ENCODE measurements at places on chromosomes 6 and 20.

GRCh38 chr6:35980991-35981645 lies 43.3 kb downstream of the SLC26A8 start:
- no peak for DNase-seq

DNA sequence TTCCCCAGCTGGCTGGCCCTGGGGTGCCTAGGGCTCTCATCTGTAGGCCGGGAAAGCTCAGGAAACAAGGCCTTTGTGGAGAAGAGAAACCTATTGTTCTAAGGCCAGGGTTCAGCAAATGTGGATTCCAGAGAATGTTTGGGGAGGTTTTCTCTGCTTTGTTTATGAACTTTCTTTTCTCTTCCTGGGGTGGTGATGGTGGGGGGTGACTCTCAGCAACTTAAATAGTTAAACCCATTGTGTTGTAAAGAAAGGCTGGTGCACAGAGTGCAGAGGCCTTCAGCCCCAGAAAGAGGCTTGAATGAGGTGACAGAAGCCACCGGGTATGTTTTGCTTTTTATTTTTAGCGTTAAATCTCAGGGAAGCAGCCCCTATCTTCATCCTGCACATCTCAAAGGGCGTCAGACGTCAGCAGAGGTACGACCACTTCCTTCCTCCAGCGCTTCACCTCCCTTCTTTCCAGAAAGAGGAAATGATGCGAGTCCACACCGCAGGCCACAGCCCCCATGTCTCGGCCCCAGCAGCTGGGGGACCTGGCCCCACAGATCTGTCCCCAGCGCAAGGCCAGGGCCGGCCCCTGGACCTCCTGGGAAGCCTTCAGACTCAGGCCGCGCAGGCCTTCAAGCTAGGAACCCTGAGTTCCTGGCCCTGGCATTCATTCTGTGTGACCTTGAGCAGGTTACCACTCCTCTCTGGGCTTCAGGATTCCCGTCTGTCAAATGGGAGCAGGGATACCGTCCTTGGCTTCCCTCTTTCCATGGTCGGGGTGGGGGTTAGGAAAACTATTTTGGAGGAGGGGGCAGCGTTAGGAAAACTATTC lies 605 bp upstream of the PPP1R16B start:
- peak; percentile 40 for DNase-seq

DNA sequence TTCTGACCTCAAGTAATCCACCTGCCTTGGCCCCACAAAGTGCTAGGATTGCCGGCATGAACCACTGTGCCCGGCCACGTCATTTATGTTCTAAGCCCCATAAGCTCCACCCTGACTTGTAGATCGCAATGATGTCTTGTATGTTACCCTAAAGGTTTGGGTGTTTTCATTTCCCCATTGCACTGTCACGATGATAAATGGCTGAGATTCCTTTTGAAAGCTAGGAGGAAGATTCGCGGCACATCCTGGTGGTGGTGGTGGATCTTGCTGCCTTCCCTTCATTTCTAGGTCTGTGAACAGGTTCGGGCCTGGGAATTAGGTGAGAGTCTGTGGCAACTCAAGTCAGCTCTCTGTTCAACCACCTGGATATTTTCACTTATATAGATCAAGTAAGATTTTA lies 28.3 kb downstream of the MUC22 start:
- DNase-seq, result no peak

DNA sequence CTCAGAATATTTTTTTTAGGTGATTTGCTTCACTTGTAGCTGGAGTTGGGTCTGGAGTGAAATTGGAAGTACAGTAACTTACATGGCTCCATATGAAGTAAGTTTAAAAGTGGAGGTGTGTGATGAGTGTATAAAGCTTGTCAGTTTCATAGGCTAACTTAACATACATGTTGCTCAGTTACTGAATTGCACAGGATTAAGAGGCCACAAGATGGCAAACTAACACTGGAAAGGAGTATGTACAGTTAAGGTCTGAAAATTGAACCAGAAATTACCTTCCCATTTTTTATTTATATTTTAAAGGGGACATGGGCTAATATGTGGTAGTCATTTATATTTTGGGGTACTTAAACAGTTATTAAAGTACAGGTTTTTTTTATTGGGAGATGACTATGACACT lies 45.3 kb upstream of the SMIM8 start:
- no peak for DNase-seq

DNA sequence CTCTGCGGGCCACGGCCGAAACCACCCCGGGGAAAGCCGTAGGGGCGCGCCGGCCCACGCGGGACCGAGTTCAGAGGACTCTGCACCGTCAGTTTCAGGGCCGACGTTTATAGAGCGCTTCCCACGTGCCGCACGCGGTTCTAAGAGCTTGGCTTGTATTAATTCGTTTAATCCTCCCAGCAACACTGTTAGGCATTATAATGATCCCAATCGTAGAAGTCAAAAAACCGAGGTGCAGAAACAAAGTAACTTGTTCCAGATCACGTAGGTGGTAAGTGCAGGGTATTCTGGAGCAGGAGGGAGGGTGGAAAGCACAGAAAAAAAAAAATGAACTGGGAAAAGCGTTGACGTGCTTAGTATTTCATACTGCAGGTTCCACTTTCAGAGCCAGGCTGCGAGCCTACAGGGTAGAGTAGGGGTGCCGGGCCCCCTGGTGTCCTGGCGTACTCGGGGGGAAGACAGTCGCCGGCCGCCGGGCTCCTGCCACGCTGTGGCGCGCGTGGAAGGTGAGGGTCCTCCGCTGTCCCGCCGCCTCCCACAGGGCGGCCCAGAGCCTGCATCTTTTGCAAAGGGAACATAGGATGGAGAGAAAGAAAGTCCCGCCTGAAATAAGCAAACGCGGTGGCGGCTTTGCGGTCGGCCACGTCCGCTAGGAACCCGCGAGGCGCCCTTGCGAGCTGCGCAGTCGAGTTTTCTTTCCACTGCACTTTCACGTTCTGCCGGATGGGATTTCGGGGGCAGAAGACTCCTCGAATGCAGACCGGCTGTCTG lies 10.2 kb upstream of the FOXF2 start:
- no peak for DNase-seq

DNA sequence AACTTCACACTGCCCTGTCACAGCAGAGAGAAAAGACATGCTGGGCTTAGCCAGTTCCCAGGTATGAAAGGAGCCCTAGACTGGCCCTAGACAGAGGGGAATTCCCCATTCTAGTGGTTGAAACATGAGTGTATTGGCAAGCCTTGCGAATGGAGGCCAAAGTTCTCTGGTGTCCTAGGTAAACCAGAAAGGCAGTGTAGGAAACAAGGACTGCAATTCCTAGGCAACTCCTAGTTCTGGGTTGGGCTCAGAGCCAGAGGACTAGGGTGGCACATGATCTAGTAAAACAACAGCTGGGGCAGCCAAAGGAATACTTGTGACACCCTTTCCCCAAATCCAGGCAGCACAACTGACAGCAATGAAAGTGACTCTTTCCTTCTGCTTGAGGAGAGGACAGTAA lies 265.0 kb upstream of the EPHA7 start:
- no peak for DNase-seq

GRCh38 chr6:19812512-19813119 lies 24.6 kb upstream of the ID4 start:
- no peak for DNase-seq

DNA sequence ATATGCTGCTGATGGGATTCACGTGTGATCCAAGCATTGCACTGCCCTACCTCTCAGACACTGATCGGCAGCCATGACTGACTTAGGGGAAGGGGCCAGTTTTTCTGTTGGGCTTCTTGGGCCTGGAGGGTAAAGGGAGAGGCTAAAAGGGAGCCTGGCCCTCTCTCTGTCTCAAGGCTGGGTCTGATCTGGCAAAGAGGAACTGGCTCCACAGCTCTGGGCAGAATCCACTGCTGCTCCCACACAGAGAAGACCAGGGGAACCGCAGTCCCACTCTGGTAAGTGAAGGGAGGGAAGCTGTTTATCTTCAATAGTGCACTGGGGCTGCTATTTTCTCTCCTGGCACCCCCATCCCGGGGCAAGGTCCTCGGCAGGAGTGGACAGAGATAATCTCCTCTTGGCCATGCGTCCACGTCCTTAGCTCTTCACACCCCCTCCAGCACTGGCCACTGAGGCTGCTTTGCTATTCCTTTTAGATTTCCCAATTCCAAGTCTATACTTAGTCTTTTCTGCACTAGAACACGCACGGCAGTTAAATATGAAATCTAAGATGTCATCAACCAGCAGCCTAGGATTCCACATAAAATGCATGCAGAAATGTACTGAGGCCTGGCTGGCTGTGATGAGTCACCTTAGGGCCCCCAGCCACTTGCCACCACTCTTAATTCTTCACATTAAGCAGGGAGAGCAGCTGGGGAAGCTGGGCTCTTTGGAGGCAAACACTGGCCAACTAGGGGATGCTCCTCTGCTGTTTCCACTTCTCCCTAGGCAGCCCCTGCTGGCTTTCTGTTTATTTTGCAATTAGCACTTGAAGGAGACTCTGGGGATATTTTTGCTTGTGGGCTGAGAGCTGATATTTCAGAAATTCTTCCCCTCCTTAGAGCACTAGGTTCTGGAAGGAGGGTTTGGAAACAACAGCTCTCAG lies 87.8 kb upstream of the ARMC2 start:
- DNase-seq, result no peak

DNA sequence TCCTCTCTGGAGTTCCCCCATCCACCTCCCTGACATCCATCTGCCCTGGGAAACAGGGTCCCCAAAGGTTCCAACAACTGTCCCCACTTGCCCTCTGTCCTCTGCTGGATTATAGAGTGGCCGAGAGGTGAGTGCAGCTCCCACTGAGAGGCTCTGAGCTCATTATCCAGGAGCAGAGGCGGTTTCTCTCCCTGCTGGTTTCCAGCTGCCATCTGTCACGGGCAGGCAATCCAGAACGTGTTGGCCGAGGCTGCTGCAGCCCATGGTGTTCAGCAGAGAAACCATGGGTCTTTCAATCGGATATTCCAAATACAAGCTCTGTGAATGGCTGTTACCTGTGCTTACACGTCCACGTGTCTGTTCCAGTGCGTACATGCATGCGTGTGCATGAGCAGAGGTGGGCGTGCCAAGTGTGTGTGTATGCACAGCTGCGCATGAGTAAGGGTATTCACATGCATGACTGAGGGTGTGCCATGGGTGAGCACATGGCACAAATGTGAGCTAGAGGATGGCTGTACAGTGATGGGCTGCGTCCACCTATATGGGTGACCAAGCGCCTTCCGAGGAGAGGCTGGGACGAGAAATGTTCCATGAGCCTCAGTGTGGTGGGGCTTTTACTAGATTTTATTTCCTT lies 183.7 kb upstream of the PMEPA1 start:
- DNase-seq, result no peak

GRCh38 chr20:10445758-10446157 lies 10.7 kb downstream of the SLX4IP start:
- no peak for DNase-seq

DNA sequence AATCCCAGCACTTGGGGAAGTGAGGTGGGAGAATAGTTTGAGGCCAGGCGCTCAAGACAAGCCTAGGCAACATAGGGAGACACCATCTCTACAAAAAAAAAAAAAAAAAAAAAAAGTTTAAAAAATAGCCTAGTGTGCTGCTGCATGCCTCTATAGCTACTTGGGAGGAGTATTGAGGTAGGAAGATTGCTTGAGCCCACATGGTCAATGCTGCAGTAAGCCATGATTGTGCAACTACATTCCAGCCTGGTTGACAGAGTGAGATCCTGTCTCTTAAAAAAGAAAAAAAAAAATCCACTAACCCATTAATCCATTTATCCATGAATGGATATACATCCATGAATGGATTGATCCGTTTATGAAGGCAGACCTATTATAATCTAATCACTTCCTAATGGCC lies 1064.6 kb upstream of the EYS start:
- no peak for DNase-seq

DNA sequence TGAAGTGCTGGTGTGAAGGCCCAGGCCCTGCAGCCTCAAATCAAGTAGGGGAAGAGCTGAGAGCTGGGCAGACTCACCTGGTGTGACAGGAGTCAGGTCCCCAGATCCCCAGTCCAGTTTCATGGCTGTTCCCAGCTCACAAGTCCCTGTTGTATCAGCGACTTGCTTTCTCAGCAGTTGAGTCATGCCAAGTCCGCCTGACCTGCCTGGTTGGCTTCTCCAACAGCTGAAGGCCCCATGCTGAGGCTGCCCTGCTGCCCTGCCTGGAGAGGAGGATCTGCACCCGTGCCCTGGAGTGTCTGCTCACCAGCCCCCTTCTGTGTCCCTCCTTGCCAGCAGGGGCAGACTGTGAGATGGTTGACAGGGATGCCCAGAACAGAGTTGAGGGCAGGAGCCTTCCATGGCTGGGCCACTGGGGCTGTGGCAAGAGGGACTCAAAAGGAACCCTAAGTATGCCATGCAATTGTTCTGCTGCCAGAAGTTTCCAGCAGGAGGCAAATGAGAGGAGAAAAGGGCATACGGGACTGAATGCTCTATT lies 39.3 kb upstream of the TRAF3IP2 start:
- DNase-seq, result no peak

DNA sequence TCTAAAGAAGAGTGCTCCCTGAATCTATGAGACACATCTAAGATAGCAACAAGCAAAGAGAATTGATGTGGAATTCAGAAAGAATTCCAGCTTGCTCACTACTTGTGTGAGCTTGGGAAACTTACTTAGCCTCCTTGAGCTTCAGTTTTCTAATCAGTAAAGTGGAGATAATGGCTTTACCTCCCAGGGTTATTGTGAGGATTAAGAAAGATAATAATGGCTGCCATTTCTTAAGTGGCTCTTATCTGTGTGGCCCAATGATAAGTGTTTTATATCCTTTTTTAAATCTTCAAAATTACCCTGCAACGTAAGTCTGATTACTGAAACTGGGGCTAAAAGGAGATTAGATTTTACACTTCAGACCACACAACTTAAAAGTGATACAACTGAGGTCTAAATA lies 418.5 kb downstream of the LMBRD1 start:
- no peak for DNase-seq

GRCh38 chr20:4808872-4809271 lies 87.2 kb downstream of the PRND start:
- DNase-seq, result no peak

DNA sequence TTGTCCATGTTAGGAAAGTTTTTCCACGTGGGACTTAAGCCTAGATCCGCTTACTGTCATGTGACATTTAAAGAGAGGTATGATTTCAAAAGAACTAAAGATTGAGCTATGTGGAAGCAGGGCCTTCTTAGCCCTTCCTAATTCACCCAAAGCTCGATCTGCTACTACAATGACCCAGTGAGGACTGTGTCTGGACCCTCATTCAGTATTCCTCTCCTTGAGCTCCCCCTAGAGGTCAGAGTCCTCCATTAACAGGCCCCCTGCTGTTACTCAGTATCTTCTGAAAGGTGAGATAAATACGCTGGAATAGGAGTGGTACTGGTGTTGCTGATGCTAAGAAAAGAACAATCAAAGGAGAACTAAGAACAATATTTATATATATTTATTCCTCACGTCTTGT lies 414.0 kb downstream of the GJA1 start:
- DNase-seq, result peak; percentile 2

DNA sequence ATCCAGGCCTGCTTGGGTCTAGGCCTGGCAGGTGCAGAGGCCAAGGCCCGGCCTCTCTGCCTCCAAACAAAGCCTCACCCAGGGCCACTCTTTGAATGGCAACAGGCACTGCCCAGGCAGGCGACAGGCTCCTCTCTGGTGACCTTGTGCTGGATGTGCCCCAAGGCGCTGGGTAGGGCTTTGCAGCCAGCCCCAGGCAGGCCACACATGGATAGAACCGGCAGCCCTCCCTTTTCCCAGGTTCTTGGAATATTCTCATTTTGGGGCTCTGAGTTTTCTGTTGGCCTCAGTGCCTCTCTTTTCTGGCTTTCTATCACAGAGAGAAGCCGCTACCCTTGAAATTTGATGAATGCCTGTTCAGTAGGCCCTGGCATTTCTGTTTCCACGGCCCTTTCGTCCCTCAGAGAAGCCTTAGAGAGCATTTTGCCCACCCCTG lies 18.9 kb downstream of the PKIG start:
- no peak for DNase-seq

- no peak for DNase-seq
These were observed 950 bp downstream of the PEDS1 start for GRCh38 chr20:50152394-50153152.

GRCh38 chr6:154786144-154786868 lies 53.1 kb downstream of the SCAF8 start:
- DNase-seq, result no peak
